Aortic smooth muscle cell (primary cell): ENCODE measurements at places on chromosomes 2 and 18. TPM values are rescaled to one million over a fixed set of nuclear protein-coding genes. Genes with fewer than 3 reads are reported as not detected.

The ABCG5 gene
- under 0.01 TPM in 1 of 2 replicates, not detected in the other for total RNA-seq

The NOSTRIN gene
- total RNA-seq = under 0.01 TPM in 1 of 2 replicates, not detected in the other

The MAL gene
- not detected in 2 replicates for total RNA-seq

The G6PC2 gene
- total RNA-seq = not detected in 2 replicates

The CGREF1 gene
- 7.0 and 12.2 TPM in 2 replicates for total RNA-seq

The OTOF gene
- total RNA-seq = not detected in 2 replicates

The TEX44 gene
- not detected in 2 replicates for total RNA-seq

The MAB21L4 gene
- not detected in 2 replicates for total RNA-seq

The LBX2 gene
- 1.6 and 2.2 TPM in 2 replicates for total RNA-seq

The EMILIN2 gene
- total RNA-seq = 4.9 and 10.3 TPM in 2 replicates

The SLC5A7 gene
- not detected in 2 replicates for total RNA-seq

The FBXO48 gene
- 0.19 and 0.26 TPM in 2 replicates for total RNA-seq

The RNMT gene
- total RNA-seq = 14.3 and 20.3 TPM in 2 replicates

The IL36RN gene
- not detected in 2 replicates for total RNA-seq

The SF3B6 gene
- 116 and 121 TPM in 2 replicates for total RNA-seq

The ASB18 gene
- total RNA-seq = not detected in 2 replicates

The IL1R2 gene
- total RNA-seq = 0.66 and 0.81 TPM in 2 replicates

The UGT1A8 gene
- not detected in 2 replicates for total RNA-seq

The LYPD6 gene
- total RNA-seq = 0.06 and 0.13 TPM in 2 replicates
